ENCODE measurements at places on chromosomes 1 and 21.

- DNase-seq: no peak
Observed at GRCh38 chr1:52825868-52826267, 16.7 kb upstream of the ZYG11A start.

GRCh38 chr1:202577381-202577780, 132.9 kb downstream of the SYT2 start:
- DNase-seq: peak; percentile 29

DNA sequence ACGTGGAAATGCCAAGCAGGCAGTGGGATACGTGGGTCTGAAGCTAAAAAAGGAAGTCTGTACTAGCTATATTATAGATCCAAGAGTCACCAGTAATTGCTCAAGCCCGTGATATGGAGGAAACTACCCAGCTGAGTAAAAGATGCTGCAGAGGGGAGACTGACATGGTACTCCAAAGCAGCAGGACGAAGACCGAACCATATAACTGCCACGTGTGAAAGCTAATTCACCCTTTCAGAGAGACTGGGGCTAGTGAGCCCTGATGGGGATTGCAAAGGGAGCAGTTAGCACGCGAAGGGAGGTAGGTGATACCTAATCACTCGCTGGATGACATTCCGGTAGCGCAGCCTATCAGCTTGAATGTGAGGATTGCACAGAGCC, 316 bp downstream of the AP4B1 start:
- peak; percentile 54 for DNase-seq

GRCh38 chr1:160910170-160910750, 25.3 kb upstream of the ITLN1 start:
- no peak for DNase-seq

DNA sequence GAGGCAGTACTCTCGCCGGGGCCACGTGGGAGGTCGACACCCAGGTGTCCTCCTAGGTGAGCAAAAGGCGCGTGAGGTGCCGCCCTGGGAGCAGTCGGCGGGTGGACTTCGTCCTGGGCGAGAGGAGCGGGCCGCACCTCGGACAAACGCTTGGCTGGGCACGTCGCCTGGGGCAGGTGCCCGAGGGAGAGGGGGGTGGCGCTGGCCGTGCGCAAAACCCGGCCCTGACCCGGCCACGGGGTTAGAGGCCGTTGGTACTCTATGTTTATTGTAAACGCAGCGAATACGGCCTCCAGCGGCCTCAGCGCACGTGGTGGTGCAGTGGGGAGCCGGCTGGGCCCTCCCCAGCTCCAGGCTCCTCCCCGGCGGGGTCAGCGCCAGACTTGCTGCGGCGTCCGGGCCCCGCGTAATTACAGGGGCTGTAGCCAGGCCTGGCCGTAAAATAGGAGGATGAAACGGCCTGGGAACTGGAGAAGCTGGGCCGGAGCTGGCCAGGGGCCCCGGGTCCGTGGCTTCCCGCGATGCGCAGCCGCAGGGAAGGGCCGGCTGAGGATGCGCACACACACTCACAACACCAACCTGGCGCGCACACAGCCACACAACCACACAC, 1.6 kb upstream of the EFNA1 start:
- DNase-seq: peak; percentile 38

DNA sequence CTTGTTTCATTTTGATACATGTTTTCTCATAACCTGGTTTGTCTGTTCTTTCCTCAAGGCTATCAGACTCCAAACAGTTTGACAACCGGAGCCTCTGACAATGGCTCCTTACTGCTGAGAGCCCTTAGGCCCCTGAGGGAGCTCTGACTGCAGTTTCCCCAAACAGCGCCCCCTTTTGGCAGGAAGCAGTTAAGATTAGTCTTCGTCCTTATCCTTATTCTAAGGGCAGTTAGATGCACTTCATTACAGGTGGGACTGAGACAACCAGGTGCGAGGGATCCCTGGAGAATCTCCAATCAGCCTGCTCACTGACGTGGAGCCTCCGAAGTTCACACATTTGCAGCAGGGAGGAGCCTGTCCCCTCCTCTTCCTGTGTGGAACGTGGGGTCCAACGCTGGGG, 393.1 kb downstream of the BRINP3 start:
- peak; percentile 45 for DNase-seq

- no peak for DNase-seq
Observed at GRCh38 chr1:58769809-58770320, 14.0 kb downstream of the JUN start.

DNA sequence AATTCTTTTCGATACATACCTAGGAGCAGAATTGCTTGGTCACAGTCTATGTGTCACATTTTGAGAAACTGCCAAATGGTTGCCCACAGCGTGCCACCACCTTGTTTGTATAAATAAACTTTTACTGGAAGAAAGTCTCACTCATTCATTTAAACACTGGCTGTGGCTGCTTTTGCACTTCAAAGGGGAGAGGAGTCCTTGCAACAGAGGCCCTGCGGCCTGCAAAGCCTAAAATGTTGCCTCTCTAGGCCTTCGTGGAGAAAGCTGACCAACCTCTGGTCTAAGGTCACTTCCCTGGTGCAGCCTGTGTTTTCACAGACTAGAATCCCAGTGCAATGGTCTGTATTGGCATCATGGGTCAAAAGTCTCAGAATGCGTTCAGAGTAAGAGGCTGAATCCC, 8.3 kb downstream of the RIPK4 start:
- no peak for DNase-seq

DNA sequence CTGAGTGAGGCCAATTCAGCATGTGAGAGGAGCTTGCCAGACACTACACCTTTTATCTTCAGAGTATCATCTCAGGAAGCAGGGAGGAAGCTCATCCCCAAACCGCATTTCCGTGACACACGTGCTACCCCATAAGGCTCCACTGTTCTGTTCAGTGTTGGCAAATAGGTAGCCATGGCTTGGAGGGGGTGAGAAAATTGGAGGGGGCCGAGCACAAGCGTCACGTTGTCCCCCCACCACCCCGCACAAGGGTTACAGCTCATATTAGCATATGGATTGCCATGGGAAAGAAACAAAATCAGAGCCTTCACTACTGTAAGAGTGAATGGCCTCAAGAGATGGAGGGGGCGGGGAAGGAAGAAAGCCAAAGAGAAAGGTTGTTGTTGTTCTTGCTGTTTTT, 46.7 kb downstream of the OLIG1 start:
- no peak for DNase-seq

GRCh38 chr1:117239467-117239866, 28.7 kb upstream of the VTCN1 start:
- no peak for DNase-seq

DNA sequence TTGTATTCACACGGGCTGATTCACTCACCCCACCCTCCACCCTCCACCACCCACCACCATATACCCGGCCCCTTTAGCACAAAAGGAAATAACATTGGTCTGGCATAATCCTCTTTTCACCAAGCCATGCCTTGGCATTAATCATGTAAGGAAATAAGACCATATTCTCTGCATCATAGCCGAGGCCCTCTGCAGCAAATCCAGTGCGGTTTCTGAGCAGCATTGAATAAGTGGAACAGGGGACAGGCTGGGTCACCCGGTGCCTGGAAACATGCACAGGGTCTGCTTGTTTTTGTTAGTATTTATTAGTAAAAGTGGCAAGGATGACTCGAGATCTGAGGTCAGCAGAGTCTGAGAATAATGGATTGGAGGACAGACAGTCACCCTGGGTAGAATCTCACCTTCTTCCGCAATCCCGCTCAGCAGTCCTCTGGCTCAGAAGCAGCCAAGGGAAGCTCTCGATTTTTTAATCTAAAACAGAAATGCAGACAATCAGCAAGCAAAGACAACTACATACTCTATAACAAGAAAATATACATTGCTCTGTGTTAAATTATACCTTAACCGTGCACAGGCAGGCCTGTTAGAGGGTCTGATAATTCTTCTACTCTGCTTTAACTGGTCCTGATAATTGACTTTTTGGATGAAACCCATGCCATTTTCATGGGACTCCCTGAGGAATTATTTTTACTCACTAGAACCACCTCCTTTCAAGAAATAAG, 52.4 kb upstream of the CDC42BPA start:
- DNase-seq: no peak

- DNase-seq: no peak
Observed at GRCh38 chr1:237316352-237316751, 274.4 kb downstream of the RYR2 start.

DNA sequence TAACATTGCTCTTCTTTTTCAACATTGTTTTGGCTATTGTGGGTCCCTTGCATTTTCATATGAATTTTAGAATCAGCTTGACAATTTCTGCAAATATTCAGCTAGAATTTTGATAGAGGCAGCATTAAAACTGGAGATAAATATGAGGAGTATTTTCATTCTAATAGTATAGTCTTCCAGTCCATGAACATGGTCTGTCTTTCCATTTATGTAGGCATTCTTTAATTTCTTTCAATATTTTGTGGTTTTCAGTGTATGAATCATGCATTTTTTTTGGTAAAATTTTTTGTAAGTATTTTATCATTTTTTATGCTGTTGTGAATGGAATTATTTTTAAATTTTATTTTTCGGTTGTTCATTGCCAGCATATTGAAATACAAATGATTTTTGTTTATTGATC, 97.2 kb downstream of the DNAH14 start:
- DNase-seq: no peak

GRCh38 chr21:46081022-46081861, 16.7 kb upstream of the COL6A2 start:
- no peak for DNase-seq
